ENCODE measurements at places on chromosomes 13 and 19.

GRCh38 chr19:40811478-40812341 is 12.7 kb downstream of the EGLN2 start:
- DNase-seq = no peak

DNA sequence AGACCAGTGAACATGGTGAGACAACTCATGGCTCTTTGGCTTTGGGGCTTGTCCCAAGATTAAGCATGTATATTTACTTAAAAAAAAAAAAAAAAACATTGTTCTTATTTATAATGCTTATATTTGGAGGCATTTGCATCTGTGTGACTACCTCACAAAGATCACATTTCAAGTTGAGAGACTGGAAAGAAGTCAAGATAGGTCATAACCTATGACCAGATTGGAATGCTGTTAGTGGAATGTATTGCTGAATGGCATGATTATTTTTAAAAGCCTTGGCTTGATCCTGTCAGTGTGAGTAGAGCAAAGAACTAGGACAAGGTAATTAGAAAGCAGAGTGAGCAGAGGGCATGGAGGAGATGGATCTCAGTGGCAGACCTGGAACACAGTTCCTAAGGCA is 214.6 kb downstream of the OXGR1 start:
- no peak for DNase-seq

- DNase-seq = no peak
Measured at GRCh38 chr19:56153507-56153906, 12.4 kb downstream of the ZNF444 start.

DNA sequence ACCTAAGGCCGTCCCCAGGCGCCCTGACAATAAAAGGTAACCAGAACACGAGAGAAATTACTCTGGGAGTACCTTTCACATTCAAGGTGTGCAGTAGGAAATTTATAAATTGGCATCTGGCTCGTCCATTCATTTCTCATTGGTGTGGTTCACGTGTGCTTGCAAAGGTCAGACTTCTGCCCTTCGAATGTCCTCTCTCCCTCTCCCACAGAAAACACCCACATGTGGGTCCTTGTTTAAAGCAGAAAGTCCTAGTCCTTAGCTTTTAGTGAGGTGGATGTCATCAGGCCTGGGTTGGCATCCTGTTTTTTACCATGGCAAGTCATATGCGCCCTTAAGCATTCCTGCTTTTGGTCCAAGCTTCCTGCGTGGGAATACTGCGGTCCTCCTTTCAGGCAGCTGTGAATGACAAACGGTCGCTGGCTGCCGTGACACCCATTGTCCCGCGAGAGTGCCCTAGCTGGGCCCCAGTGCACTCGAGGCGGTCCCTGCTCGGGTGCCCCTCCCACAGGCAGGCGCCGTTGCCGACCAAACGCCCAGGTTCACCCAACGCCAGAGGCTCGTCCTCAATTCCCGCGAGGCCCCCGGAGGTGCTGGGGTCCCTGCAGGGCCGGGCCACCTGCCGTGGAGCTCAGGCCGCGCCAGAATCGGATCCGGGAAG is at the start of gene NUDT19:
Gene NUDT19 (plus strand): TSS at position 531 of the 661 bp plus-strand sequence. CDS start 140 bp downstream, outside the sequence.
- peak; percentile 59 for DNase-seq

DNA sequence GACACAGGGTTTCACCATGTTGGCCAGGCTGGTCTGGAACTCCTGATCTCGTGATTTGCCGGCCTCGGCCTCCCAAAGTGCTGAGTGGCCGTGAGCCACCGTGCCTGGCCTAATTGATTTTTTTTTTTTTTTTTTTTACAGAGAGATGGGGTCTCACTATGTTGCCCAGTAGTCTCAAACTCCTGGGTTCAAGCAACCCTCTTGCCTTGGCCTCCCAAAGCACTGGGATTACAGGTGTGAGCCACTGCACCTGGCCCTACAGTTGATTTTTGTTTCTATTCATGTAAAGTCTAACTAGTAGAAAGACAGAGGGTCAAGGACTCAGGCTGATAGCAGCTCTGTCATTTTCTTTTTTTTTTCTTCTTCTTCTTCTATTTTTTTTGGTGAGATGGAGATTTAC is 21.8 kb downstream of the FGF21 start:
- no peak for DNase-seq

GRCh38 chr19:39544911-39545310 is 5.0 kb upstream of the EID2 start:
- DNase-seq = no peak

DNA sequence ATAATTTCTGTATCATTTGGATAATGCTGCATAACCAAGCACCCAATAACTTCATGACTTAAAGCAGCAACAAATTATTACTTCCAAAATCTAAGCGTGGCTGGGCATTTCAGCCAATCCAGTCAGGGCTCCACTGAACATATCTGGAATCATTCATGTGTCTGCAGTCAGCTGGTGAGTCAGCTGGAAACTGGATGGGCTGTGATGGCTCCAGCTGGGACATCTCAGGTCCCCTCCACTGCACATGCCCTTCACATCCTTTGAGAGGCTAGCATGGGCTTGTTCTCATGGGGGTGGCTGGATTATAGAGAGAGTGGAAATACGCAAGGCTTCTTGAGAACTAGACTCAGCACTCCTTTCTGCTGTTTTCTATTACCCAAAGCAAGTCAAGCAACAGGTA is 961.9 kb downstream of the DIAPH3 start:
- no peak for DNase-seq

DNA sequence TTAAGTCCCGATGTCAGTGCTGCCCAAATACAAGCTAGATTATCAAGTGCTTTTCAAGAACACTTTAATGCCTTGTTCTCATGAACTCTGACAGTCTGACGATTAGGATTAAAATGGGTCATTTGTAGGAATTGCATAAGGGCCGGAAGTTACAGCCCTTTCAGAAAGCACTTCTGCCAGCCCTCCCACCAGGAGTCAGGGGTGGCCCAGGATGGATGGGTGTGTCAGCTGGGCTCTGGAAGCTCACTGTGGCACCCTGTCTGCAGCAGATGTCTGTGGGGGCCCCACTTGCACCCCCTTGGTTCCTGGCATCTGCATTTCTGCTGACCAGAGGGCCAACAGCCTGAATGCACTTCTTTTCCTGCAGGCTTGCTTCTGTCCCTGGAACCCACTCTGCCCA is 712.7 kb downstream of the UQCRFS1 start:
- DNase-seq = no peak

DNA sequence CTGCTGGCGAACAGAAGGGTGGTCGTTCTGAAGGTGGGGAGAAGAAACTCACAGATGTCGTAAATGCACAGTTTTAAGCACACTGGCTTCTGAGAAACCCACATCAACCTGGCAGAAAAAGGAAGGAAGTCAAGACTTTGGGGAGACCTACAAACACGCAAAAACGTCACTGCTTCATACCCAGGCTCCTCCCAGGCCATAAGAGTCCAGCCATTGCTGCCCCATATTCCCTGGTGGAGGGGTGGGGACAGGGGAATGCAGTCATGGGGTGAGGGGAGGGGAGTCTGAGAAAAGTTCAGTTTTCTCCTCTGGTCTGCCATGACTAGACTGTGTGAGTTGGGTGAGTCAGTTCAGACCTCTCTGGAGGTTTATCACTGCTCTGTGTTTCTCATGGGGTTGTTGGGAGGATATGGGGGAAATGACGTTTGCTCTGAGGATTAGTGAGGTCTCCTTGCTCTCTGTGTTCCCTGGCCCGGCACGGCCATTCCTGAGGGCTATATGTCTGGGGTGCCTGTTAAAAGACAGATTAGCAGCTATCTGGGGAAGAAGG is 139.0 kb downstream of the FLT1 start:
- DNase-seq = no peak

- DNase-seq = no peak
Measured at GRCh38 chr13:51629491-51630287, 45.4 kb downstream of the WDFY2 start.

DNA sequence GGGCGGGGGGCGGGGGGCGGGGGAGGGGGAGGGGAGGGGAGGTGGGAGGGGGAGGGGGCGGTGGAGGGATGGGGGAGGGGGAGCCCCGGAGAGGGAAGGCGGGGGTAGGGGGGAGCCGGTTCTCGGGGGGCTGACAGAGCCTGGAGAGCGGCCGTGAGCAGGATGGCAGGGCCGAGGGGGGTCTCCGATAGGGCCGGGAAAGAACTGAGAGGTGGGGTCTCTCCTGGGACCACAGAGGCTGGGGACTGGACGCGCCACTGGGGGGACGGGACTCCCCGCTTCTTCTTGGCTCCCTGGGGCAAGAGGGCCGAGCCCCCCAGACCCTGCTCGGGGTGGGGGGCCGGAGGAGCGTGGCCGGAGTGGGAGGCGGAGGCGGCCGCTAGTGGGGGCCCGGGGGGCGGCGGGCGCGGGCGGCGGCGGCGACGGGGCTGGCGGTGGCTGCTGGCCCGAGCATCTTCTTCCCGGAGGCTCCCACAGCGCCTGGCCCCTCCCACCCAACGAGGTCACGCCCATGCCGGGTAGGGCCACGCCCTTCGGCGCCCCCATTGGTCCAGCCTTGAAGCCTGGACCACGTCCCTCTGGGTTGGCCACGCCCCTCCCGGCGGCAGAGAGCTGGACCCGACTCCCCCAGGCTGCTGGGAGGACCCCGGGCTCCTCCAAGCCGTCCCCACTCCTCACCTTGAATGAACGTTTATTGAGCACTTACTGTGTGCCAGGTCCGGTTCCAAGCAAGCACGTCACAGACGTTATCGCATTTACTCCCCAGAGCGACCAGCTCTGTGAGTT is at the start of gene NOVA2:
Gene NOVA2 (minus strand): TSS at position 313 of the 786 bp plus-strand sequence. CDS start 514 bp downstream, outside the sequence.
- DNase-seq = no peak

- DNase-seq = no peak
Measured at GRCh38 chr13:75685239-75685697, 49.1 kb downstream of the LMO7 start.

DNA sequence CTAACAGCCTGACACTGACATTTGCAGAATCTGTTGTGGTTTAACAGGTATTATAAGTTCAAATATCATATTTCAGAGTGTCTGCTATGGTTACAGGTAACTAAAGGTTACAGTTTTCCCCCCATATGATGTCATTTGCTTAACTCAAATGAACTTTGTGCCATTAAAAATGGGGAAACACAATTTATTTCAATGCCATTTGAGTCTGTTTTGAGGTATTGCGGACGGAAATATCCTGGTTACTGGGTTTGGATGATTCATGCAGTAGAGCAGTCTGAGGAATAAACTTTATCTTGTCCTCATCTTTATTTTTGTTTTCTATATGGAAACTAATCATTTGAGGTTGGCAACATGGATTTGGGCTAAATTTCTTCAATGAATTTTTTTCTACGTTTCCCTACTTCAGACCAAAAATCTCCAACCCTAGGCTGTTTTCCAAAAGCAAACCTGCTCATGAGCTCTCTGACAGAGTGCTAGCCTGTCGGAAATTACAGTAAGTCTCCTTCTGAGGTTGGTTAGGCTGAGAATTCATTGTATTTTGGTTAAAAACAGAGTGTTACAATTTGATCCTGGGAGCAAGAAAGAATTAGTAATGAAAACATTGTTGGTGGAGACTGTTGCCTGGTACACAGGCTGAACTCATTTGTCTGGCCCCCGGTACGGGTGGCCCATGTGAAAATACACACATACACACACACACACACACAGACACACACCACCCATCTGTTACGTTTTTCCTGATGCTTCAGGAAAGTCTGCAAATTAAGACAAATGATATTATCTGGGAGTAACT is 66.1 kb downstream of the AKAP11 start:
- no peak for DNase-seq

GRCh38 chr19:42553292-42554045 is 25.2 kb upstream of the CEACAM1 start:
- DNase-seq = no peak

GRCh38 chr19:39166571-39167391 is 30.0 kb upstream of the NCCRP1 start:
- no peak for DNase-seq

DNA sequence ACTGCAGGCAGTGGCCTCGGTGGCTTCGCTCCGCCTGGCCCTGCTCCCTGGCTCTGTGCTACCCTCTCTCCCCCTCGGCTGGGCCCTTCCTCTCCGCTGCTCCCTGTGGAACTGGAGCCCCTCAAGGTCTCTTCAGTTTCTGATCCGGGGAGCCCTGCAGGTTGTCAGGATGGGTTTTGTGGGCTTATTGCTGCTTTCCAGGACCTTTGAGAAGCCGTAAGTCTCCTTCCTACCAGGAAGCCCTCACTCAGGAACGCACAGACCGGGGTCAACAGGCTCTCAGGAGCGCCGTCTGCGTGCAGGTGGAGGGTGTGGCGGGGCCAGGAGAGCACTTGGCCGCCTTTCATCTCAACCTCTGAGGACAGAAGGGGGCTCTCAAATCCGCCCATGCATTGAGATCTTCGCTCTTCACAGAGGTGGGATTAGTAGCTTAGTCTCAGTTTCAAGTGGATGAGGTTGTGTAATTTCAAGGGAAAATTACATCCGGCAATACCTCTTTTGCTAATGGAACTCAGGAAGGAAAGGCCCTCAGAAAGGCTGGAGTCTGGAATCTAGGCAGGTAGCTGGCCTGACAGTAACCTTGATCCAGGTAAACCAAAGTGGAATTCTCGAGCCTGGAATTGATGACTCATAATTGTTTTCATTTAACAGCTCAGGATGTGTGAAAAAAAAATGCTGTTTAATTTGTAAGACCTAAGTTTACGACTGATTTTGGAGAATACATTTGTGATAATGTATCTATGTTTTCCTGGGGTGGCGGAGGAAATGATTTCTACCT is 102.0 kb downstream of the ATP11A start:
- no peak for DNase-seq

DNA sequence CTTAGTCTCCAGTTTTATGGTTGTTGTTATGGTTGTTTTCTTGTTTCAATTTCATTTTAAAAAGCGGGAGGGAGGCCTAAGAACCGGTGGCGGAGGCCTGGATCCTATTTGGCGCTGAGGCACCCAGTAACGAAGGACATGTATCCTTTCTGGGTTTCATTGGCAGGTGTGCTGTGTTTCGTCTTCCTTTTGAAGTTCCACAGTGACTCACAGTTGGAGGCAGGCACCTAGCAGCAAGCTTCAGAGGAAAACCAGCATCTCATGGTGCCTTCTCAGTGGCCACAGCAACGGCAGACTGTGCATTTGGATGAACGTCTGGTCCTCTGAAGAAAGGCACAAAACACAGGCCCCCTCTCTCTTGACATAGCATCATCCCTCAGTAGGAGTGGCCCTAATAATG is 697.2 kb downstream of the EFNB2 start:
- no peak for DNase-seq

DNA sequence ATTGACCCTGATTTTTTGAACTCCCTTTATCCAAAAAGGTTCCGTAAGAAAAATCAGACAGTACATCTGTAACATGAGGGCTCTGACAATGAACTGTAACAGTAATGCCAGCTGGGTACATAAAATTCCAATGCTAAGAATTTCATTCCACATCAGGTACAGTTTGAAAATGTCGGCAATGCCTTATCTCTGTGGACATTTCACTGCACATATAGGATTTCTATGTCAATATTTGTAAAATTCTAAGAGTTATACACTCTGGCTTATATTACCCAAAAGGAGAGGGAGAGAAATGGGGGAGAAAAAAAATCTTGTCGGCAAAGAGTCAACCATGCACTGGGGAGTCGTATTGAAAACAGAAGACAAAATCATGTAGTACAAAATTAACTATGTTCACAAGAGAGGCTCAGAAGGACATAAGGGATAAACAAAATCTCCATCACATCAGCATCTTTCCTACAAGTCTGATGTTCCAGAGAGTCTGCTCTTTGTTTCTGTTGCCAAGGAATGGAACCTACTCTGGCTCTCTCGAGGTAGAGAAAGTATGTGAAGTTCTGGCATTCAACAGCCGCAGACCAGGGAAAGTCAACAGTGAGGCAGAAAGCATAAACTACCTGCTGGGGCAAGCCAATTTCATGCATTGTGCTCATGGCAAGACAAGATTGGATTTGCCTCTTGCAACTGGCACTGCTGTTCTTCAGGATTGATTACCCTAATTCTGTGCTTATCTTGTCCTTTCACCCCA is 72.4 kb downstream of the STARD13 start:
- no peak for DNase-seq

Measured in stimulated activated CD8-positive, alpha-beta memory T cell treated with anti-CD3 and anti-CD28 coated beads, Interleukin-4, amount 100 ng/mL, for 4 hours (primary cell).